ENCODE measurements at places on chromosomes 11 and 22.
A peak's percentile ranks its signal among the peaks of the same experiment; 100 is the strongest.

DNA sequence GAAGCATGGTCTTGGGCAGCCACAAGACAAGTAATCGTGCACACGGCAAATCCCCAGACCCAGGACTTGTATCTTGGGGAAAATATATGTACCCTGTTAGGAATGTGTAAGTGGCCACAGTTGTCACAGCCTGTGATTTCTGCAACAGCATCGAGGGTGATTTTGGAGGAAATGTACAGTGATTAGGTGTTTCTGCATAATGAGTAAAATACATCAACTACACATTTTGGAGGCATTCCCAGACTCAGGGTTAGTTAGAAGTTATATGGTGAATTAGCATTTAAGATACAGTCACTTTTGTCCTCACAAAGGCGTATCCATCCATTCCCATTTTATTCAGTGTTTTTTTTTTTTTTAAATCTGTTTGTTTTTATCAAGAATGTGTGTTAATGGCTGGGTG is 28.4 kb downstream of the SUSD2 start:
- no peak for DNase-seq

DNA sequence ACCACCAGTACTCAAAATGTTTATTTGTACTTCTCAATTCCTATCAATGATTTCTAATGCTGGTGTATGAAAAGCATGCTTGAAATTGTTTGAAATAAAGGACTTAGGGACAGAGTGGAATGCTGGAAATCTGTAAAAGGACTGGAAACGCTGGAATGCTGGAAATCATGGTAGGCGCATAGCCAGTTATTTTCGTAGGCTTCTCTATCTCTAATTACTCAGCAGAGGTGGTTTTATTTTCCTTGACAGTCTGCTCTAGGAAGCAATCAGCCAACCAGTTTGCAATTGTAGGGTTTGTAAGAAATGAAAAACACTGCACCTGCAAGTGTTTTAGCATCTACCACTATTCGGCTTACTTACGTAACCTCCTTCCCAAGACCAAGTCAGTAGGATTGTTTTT is 788 bp downstream of the LIN7C start:
- DNase-seq = no peak

DNA sequence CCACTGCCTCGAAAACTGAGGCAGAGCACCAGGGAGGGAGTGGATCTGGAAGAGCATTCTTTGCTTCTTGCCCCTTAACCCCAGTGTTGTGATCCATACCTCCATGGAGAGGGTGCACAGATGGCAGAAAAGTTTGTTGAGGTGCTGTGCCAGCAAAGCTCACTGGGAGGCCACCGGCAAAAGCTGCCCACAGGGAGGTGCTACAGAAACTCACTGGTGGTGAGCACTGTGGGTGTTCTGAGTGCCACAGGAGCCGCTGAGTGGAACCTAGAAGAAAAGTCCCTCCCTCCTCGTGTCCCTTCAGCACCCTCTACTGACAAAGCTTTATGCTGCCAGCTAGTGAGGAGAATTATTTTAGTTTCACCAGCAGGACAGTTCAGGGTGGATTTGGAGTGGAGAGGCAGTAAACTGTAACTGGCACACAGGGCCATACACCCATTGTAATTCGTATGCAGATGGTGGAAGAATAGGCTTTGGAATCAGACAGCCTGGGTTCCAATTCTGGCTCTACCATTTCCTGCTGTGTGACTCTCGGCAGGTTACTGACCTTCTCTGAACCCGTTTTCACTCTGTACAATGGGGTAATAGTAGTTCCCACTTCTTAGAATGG is 84.6 kb downstream of the SWAP70 start:
- DNase-seq = peak; percentile 47

DNA sequence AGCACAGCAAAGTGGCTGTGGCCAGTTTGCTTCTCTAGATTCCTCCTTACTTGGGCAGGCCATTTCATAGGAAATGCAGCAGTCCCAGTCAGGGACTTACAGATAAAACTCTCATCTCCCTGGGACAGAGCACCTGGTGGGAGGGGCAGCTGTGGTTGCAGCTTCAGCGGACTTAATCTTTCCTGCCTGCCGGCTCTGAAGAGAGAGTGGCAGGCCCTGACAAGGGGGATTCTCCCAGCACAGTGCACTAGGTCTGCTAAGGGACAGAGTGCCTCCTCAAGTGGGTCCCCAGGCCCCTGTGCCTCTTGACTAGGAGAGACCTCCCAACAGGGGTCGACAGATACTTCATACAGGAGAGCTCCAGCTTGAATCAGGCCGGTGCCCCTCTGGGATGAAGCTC is 1649.1 kb downstream of the LRRC4C start:
- DNase-seq = no peak

GRCh38 chr11:24253237-24253760 is 243.6 kb upstream of the LUZP2 start:
- no peak for DNase-seq

- DNase-seq = no peak
Observed at GRCh38 chr11:46963844-46964243, 27.3 kb downstream of the CSTPP1 start.

DNA sequence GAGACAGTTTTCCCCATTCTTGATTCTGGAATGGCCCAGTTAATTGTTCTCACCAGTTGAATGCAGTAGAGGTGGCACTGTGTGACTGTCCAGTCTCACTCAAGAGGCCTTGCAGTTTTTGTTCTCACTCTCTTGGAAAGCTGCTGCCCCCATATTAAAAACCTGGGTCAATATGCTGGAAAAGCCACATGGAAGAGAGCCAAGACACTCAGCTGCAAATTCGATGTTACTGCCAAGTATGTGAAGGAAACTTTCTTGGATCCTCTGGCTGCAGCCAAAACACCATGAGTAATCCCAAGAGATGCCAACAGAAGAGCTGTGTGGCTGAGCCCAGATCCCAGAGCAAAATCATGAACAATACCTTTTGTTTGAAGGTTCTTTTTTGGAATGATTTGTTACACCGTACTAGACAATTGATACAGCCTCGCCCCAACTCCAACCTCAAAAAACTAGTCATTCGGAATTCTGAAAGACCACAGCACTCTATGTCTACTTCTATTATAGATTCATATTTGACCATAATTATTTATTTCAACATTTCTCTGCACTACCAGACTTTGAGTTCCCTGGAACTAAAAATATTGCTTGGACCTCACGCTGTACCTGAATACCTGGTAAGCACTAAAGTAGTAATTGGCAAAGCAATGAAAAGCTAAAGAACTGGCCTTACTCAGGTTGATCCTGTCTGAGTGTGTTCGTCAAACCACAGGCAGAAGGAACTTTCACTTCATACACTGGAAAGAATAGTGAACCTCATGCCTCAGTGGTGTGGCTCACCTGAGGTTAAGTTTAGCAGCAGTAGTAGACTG is 378.8 kb downstream of the ETS1 start:
- peak; percentile 66 for DNase-seq

GRCh38 chr22:28357193-28357592 is 322.4 kb downstream of the TTC28 start:
- no peak for DNase-seq

- DNase-seq = peak; percentile 31
Observed at GRCh38 chr11:44950031-44950624, 555 bp downstream of the TP53I11 start.

- peak; percentile 95 for DNase-seq
Observed at GRCh38 chr11:64854534-64855502, 10.4 kb upstream of the CDC42BPG start.

- no peak for DNase-seq
Observed at GRCh38 chr11:2687782-2688191, 12.0 kb downstream of the KCNQ1OT1 start.

- no peak for DNase-seq
Observed at GRCh38 chr11:83046621-83047172, 25.0 kb downstream of the RAB30 start.
